CD4-positive, alpha-beta memory T cell (primary cell): ENCODE measurements at places on chromosomes 5 and 9. TPM values are rescaled to one million over a fixed set of nuclear protein-coding genes. Genes with fewer than 3 reads are reported as not detected.

SHOC1 gene
- not detected for total RNA-seq

LPAR1 gene
- 0.12 TPM for total RNA-seq

TMEM232 gene
- 2.2 TPM for total RNA-seq

PDE6A gene
- not detected for total RNA-seq

LCN6 gene
- not detected for total RNA-seq

GRCh38 chr5:90560771-90561170 lies 2.2 kb downstream of the ADGRV1 start:
- no peak for DNase-seq

GRCh38 chr5:95668728-95669127 lies 14.1 kb downstream of the SPATA9 start:
- no peak for DNase-seq

DNA sequence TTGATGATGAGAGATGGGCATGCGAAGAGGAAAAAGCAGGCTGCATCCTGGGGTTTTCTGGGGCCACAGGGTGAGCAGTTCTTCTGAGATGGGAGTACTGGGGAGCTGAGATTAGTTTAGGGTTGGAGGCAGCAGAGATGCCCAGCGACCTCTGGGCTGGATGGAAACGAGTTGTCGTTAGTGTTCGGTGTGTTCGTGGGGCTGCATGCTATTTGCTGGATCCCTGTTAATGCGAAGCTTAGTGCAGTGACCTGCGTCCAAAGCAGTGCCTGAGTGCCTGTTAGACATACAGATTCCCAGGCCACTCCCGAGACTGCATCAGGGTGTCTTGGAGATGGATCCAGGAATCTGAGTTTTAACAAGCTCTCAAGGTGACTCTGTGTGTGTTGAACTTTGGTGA lies 201.3 kb downstream of the CACNA1B start:
- DNase-seq, result no peak

- DNase-seq, result no peak
Observed at GRCh38 chr9:128056887-128057723, 10.0 kb downstream of the NAIF1 start.

SPATA6L gene
- 1.9 TPM for total RNA-seq

GRCh38 chr5:140185409-140185808 lies 10.4 kb downstream of the CYSTM1 start:
- no peak for DNase-seq

DNA sequence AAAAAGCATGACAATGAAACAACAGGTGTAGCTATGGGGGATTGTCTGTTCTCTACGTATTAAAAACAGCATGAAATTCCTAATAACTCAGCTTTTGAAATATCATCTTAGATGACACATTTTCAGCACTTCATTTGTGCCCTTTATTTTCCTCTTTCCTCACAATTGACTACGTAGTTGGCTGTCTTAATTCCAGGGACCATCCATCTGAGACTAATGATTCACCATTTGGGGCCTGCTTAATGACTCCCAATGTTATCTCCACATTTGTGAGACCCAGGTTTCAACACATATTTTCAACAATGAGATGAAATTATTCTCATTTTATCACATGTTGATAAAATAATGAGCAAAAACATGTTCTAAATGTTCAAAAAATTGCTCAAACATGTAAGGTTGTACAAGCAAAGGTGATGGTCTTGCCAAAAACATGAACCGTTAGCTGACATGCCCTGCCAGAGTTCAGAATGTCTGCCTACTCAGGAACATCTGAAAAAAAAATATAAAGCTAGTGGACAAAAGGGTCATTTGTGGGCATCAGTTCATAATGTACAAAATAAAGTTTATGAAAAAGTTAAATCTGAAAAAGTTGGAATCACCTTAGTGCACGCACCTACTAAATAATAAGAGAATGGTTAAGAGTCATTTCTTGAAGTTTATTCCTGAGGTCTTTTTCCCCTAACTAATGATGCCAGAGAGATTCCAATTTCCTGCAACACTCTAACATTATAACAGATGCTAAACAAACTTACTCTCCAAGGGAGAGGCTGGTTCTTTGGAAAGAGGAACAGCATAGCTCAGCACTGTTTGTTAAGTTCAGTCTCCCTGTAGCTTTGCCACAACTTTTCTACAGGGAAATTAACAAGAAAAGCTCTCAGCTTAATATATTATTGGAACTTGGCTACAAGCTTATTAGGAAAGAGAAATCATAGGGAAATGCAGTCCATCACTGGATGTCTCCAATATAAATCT lies 275.5 kb downstream of the SPOCK1 start:
- DNase-seq, result no peak

SPATA31C1 gene
- not detected for total RNA-seq

GRCh38 chr9:82991671-82992070 lies 71.3 kb downstream of the RASEF start:
- DNase-seq, result no peak

CDH9 gene
- not detected for total RNA-seq
